ENCODE measurements at places on chromosomes 5 and 9.

DNA sequence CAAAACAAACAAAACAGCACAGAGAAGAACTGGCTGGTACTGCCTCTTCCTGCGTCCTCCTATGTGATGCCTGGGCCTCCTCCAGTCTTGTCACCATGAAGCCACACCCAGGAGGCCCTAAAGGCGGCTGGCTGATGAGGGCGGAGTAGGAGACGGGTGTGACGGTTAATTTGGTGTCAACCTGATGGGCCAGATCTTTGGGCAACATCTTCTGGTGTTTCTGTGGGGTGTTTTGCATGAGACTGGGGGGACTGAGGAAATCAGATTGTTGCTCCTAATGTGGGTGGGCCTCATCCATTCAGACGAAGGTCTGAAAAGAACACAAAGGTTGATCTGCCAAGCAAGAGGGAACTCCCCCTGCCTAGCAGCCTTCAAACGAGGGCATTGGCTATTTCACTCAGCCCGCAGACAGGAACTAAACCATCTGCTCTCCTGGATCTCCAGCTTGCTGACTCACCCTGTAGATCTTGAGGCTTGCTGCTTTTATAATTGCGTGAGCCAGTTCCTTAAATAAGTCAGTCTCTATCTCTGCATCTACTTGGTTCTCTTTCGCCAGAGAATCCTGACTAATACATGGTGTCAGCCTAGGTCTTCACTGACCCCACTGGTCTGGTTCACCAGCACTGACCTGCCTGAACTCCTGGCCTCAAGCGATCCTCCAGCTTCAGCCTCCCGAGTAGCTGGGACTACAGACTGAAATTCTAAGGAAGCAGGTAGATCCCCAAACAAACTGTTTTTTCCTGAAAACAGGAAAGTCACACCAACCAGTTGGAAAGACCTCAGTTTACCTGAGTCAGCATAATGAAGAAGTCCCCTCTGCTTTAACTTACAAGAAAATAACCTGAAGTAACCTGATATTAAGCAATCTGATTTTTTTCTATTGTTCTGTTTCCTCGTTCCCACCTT lies 12.8 kb upstream of the ZFP62 start:
- DNase-seq: no peak

DNA sequence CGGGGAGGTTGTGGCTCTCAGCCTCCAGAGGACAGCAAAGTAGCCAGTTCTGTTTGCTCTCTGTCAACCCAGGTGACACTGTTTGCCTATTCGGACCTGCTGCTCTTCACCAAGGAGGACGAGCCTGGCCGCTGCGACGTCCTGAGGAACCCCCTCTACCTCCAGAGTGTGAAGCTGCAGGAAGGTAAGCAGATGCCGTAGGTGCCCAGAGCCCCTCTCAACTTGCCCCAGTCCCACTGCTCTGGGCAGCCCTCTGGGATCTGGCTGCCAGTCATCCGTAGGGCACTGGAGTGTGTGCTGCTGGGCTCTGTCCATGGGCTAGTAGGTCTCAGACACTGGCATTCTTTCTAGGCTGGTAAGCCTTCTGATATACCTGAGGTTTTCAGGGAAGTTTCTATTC lies 59.3 kb downstream of the RGS3 start:
- no peak for DNase-seq

- DNase-seq: no peak
Observed at GRCh38 chr5:145586661-145587307, 248.4 kb downstream of the PRELID2 start.

DNA sequence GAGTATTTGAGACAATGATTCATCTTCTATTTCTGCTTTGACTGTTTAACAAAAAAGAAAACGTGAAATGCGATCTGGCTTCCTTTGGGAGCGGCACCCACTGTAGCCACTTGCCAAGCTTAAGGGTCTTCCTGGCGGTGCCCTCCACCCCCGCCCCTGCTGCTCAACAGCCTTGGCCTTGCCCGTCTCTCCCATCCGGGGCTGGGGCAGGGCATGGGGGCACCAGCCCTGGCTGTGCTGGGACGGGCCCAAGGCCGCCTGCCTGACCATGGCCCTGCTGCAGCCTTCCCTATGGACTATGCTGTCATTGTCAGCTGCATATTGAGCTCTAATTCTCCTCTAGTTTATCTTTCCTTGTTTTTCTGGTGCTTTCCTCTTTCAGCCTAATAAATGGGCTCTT lies 115.8 kb upstream of the CACNA1B start:
- DNase-seq: no peak

DNA sequence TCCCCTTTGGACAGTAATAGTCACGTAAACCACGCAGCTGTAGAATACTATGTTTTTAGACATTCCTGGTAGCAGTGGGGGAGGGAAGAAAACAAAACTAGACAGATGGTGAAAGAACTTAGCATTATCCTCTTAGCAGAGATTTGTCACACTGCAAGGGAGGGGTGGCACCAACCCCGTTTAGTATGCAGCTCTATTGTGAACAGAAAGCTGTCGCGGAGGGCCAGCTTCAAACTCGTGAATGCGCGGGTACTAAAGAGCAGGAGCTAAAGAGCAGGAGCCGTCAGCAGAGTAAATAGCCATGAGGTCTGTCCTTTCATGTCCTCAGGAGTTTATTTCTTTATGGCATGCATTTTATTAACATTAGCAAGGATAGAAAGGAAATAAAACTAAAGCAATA lies 141.9 kb upstream of the SLC12A2 start:
- DNase-seq: no peak

DNA sequence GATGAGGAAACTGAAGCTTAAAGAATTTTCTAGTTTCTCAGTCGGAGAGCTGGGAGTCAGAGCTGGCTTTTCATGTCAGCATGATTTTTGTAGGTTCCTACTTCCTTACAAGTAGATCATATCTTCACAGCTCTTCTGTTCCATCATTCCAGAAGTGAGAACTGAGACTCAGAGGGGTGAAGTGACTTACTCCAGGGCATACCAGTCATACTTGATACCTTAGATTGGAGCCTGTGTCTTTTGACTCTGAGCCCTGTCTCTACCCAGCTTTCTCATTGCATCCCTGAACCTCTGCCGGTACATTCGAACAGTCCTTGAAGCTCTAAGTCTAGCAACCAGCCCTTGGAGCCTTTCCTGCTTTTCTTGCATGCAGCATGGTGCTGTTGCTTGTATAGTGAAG lies 53.3 kb downstream of the MCCC2 start:
- DNase-seq: no peak

GRCh38 chr5:137933491-137933911 lies 44.2 kb downstream of the PKD2L2 start:
- DNase-seq: no peak

GRCh38 chr9:113187929-113188595 lies 33.0 kb downstream of the FKBP15 start:
- DNase-seq: no peak

GRCh38 chr5:123422433-123423277 lies 548 bp downstream of the CEP120 start:
- DNase-seq: peak; percentile 34

DNA sequence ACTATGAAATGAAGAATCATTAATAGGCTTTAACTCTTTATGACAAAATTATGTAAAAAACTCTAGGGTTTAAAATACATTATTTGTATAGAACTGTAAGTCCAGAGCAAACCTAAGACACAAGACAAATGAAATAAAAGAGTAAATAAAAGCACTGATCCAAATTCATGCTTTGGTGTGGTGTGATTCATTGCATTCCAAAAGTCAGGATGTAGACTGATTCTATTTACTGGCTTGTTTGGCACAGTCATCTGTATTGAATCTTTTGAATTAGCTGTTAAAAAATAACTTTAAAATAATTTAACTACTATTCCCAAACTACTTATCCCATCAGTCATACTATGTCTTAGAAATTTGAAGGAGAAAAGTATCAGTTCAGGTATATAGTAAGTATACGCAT lies 31.1 kb downstream of the IL4 start:
- DNase-seq: no peak

DNA sequence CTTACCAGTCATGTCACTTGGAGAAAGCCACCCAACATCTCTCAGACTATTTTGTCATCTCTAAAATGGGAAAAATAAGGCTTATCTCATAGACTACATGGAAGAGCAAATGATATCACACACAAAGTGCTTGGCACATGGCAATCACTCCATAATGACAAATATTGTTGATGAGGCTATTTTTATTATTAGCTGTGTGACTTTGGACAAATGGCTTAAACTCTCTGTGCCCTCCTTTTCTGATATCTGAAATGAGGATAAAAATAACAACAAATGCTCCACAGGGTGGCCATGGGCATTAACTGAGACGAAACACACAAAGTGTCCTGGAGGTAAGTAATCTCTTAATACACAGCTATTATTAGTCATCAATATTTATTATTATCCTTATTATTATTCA lies 125.5 kb upstream of the HAND1 start:
- no peak for DNase-seq

GRCh38 chr9:76255781-76256455 lies 138.3 kb downstream of the RFK start:
- no peak for DNase-seq

GRCh38 chr5:59919484-59919883 lies 26.0 kb upstream of the PDE4D start:
- no peak for DNase-seq

GRCh38 chr5:45094876-45095440 lies 286.2 kb downstream of the MRPS30 start:
- no peak for DNase-seq

DNA sequence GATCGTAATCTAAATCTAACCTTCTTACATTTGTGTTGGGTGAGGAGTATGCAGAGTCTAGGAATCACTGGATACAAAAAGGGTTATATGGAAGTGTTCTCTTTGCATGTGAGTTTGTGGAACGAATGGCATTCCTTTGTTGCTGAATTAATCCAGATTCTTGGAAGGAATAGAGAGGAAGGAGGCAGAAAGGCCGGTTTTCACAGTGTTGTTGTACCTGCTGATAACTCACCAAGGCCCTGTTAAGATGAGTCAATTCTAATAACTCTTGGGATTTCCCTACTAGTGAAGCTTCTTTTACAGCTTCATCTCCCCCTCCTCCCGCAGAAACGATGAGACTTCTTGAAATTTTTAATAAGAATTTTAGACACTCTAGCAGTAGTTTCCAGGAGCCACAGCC lies 84.0 kb downstream of the ZSWIM6 start:
- no peak for DNase-seq

- no peak for DNase-seq
Observed at GRCh38 chr9:122086873-122087272, 6.2 kb downstream of the TTLL11 start.

DNA sequence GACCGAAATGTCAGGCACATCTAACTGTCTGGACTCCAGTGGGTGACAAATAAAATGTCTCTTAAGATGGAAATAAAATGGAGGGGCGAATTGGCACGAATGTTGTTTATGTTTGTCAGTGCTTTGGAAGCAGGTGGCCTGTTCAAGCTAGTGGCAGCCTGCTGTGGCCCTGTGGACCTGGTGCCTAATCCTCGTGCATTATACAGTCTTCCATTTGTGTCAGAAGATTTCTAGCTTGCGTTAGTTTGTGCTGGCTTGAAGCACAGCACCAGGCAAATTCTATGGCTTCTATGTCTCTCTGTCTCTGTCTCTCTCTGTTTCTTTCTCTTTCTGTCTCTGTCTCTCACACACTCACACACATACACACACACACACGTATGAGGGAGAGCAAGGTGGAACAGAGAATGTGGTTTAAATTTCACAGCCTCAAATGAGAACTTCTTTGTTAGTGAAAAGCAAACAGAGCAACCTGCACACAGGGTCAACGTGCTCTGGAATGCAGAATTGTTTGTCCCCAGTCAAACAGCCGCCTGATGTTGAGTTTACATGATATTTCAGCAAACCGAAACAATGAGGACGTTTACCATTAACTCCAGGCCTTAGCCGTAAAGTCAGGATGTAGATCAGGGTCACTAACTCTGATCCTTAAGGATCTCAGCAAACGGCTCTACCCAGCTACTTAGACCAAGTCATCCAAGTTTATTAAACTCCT lies 39.0 kb upstream of the CD180 start:
- DNase-seq: no peak

GRCh38 chr5:127101533-127101932 lies 28.2 kb upstream of the C5orf63 start:
- no peak for DNase-seq

- DNase-seq: no peak
Observed at GRCh38 chr9:37968228-37968701, 64.3 kb upstream of the SLC25A51 start.

GRCh38 chr9:33794560-33794959 lies 801 bp upstream of the PRSS3 start:
- DNase-seq: no peak

DNA sequence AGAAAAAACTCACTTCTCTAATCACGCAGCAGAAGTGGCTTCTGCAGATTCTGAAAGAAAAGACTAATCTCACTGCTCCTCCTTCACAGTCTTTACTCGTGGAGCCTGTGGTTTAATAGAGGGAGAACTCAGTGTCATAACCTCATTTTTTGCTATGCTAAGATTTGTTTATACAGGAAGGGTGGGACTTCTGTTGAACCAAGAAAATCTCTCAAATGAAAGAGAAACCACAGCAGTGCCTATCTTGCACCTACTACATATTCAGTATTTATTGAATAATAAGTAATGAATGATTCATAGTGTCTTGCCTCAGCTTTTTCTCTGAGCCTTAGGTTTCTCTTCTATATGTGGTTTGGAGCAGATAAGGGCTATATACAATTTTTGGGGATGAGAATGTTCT lies 136.1 kb upstream of the DMAC1 start:
- DNase-seq: no peak

DNA sequence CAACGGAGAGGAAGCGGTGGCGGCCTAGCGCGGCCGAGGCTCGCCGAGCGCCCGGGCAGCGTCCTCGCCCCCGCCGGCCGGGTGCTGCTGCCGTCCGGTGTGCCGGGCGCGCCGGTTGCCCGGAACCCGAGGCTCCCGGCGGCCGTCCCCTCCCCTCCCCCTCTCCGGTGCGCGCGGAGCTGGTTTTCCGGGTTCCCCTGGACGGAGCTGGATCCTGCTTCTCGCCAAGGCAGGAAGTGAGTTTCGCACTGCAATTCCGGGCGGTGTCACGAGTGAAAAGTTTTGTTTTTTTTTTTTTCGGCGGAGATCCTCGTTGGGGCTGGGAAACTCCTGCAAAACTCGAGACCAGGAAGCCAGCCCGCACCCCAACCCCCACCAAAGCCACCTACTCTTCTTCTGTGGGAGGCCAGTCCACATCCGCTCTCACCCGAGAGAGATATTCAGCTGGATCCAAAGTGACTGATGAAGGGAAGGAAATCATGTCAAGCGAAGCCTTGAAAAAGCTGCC lies at the start of gene ERBIN:
ERBIN (plus strand) TSS at position 300 of the 508 bp plus-strand sequence. CDS start 66,144 bp downstream, outside the sequence.
- peak; percentile 74 for DNase-seq

DNA sequence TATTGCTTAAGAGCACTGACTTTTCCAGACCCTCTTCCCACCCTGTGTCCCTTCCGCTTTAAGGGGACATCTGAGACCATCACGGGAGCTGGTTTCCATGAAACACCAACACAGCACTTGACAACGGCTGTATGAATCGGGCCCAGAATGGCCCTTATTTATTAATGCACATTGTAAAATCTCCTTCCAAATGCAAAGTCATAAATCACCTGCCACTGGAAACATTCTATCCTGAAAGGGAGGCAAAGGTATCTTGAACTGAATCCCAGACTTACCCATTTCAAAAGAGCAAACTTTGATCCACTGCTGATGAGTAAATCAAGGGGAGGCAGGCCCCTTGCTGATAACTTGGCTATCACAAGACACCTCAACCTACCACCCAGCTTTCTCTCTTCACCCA lies 37.4 kb downstream of the SHB start:
- no peak for DNase-seq

Measured in CD8-positive, alpha-beta memory T cell (primary cell).